GM23338 (cell line): ENCODE measurements at places on chromosomes 4 and X. TPM values are rescaled to one million over a fixed set of nuclear protein-coding genes. Genes with fewer than 3 reads are reported as not detected.

The KCNIP4 gene
- total RNA-seq, result 0.14 TPM in 1 of 2 replicates, not detected in the other

The TEX11 gene
- 0.85 and 1.0 TPM in 2 replicates for total RNA-seq

The COPS4 gene
- 34.2 and 46.6 TPM in 2 replicates for total RNA-seq

The DGAT2L6 gene
- total RNA-seq, result not detected in 2 replicates

DNA sequence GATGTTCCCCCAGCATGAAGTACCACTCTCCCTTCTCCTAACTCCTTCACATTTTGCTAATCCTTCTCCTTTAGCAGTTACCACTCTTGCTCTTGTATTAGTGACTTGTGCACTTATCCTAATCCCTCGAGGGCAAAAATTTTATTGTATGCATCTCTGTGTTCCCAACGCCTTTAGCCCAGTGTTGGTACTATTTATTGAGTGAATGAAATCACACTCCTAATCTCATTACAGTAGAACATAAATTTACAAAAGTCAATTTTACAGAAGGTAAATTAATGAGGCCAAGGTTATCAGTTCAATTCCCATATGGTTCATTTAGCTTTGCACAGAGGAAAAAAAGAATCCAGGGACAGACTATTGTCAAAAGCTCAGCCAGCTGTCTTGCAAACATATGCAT is 178.4 kb downstream of the NR3C2 start:
- DNase-seq, result no peak

- DNase-seq, result peak; percentile 65
These were observed 334.6 kb downstream of the PCDH10 start for GRCh38 chr4:133483600-133484246.

- DNase-seq, result no peak
These were observed 2702.5 kb downstream of the PCDH7 start for GRCh38 chr4:33422656-33423055.

DNA sequence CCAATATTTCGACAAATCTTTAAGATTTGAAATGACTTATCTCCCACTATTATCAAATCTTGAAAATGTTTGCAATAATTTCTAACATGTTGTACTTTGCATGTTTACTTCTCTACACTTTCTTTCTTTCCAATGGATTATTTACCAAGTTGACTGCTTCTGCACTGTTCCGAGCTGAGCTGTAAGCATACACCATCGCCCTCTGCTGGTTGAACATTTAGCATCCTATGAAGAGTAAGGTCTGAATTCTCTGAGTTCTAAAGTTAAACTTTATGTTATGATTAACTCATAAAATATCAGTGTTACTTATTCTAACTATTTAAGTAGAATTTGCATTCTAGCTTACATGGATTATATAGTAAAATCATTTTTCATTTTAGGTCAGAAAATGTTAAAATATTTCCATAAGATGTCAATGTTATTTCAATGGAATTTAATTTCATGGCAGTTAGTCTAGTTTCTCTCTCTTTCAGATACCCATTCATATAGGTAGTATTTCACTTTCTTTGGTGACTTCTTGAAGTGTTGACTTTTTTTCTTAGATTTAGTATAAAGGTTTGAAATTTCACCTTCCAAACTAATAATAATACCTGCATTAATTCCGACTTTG is 137.4 kb downstream of the DKK2 start:
- DNase-seq, result peak; percentile 85

GRCh38 chrX:156004256-156004655 is 6.8 kb downstream of the IL9R start:
- no peak for DNase-seq

- no peak for DNase-seq
These were observed 161.5 kb downstream of the PPARGC1A start for GRCh38 chr4:23728393-23728792.

GRCh38 chr4:37803348-37803973 is 23.0 kb upstream of the PGM2 start:
- DNase-seq, result peak; percentile 62

GRCh38 chr4:76758996-76759395 is 138.9 kb downstream of the SOWAHB start:
- no peak for DNase-seq
